Retinal pigment epithelial cell (primary cell): ENCODE measurements at places on chromosomes 13 and 19.

DNA sequence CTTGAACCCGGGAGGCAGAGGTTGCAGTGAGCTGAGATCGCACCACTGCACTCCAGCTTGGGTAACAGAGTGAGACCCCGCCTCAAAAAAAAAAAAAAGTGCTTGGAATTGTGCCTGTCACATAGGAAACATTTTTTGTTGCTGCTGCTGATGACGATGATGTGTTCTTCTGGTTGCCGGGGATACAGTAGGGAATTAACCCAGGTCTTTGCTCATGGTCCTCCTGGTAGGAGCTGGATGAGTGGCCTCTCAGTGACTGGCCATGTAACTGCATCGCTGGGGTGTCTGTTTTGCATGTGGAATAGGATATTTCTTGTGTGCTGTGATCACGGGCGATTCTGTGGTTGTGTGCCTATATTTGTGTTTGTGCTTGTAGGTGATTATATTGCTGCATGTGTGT, 4.7 kb upstream of the CNFN start:
- DNase-seq: no peak

DNA sequence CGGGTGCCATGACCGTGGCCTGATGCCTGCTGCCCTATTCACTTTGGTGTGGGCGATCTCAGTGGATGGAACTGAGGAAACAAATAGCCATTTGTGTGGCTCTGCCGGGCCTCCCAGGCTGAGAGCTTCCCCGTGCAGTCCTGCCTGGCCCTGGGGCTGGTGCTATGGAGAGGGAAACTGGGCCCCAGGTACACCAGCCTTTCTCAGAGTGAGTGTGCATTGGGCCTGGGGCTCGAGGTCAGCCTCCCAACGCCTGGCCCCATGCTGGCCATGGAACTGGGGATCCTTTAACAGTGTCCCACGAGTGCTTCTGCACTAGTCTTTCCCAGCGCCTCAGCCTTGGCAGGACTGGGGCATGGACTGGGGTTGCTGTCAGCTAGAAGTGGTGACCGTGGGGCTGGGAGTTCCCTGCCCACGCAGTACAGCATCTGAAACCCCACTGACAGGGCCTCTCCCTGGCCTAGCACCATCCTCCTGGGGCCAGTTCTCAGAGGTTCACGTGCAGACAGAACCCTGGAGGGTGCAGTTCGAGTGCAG, 10.5 kb downstream of the PLEKHF1 start:
- no peak for DNase-seq

GRCh38 chr19:56699552-56699951, 28.0 kb upstream of the ZNF835 start:
- no peak for DNase-seq

DNA sequence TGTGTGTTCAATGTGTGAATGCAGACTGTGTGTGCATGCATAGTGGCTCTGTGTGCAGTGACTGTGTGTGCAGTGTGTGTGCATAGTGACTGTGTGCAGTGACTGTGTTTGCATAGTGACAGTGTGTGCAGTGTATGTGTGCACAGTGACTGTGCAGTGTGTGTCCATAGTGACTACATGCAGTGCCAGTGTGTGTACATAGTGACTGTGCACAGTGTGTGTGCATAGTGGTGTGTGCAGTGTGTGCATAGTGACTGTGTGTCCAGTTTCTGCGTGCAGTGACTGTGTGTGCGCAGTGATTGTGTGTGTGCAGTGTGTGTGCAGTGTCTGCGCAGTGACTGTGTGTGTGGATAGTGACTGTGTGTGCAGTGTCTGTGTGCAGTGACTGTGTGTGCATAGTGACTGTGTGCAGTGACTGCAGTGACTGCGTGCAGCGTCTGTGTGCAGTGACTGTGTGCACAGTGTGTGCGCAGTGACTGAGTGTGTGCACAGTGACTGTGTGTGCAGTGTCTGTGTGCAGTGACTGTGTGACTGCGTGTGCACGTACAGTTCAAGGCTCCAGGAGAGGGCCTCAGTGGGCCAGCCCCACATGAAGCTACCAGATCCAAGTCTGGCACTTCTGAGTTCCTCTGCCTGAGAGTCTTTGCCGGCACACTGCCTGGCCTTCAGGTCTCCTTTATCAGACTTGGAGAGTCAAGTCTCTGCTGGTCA, 90.3 kb downstream of the IER2 start:
- DNase-seq: no peak

DNA sequence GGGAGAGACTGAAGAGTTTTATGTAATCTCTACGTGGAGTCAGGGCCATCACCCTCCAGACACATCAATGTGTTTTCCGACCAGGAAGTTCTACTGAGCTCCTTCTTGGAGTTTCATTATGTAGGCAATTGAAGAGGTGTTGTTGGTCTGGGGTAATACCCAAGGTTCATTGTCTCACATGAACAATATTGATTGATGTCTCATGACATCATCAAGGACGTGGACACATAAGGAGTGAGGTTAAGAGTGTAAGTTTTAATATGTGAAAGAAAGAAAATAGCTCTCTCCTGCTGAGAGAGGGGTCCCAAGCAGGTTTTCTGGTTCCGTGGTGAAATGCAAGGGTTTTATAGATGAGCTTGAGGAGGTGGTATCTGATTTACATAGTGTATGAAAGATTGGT, 280.7 kb upstream of the MIR17HG start:
- no peak for DNase-seq

- no peak for DNase-seq
Observed at GRCh38 chr19:1086613-1087012, 8.6 kb downstream of the POLR2E start.

GRCh38 chr13:71291842-71292146, 575.2 kb downstream of the DACH1 start:
- no peak for DNase-seq

DNA sequence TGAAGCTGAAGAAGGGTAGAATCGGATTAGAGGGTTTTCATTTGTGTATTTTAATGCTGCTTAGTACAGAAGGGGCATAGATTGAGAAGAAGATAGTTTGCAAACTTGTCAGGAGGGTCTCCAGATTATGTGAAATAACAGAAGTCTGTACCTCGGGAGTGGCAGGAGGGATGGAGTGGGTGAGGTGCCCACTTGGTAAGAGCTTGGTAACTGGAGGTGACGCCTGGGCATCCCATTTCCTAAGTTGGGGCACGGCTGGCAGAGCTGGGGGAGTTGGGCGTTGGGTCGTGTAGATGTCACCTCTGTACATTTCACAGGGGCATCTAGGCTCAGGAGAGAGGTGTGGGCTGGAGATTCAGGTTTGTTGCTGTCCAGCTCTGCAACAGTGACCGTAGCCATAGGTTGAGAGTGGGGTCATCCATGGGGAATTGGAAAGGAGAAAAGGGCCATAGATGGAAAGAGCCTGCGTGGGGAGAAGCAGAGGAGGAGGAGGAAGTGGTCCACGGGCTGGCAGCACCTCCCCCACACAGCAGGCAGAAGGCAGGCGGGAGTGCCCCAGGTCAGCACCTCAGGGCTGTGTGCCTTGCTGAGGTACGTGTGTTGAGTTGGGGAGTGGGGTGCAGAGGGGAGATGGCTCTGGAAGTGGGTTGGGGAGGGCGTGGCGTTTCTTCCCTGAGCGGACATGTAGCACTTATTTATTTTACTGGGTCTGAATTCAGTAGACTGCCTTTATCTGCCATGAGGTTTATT, 31.2 kb downstream of the MPHOSPH8 start:
- DNase-seq: no peak

- no peak for DNase-seq
Observed at GRCh38 chr13:110882972-110883371, 31.9 kb downstream of the ANKRD10 start.

GRCh38 chr19:17049711-17050280, 23.2 kb upstream of the CPAMD8 start:
- DNase-seq: peak; percentile 31

DNA sequence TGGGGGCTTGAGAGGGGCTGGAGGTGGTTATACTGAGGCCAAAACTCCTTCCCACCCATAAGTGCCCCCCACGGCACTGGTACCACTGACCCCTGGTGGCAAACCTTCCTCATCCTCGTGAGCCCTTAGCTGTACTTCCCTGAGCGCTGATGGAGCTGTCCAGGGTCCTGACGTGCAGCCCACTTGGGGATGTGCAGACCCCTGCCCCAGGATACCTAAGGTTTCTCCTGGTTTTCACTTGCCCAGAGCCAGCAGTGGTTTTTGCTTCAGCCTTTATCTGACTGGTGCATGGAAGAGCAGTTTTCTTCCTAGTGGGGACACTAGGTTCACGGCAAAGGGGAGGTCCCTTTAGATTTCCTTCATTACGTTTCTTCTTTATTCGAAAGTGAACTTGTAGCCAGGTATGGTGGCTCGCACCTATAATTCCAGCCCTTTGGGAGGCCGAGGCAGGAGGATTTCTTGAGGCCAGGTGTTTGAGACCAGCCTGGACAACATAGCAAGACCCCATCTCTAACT, 28.7 kb upstream of the KCTD15 start:
- no peak for DNase-seq

GRCh38 chr19:50693064-50693975, 26.3 kb downstream of the SHANK1 start:
- DNase-seq: no peak

DNA sequence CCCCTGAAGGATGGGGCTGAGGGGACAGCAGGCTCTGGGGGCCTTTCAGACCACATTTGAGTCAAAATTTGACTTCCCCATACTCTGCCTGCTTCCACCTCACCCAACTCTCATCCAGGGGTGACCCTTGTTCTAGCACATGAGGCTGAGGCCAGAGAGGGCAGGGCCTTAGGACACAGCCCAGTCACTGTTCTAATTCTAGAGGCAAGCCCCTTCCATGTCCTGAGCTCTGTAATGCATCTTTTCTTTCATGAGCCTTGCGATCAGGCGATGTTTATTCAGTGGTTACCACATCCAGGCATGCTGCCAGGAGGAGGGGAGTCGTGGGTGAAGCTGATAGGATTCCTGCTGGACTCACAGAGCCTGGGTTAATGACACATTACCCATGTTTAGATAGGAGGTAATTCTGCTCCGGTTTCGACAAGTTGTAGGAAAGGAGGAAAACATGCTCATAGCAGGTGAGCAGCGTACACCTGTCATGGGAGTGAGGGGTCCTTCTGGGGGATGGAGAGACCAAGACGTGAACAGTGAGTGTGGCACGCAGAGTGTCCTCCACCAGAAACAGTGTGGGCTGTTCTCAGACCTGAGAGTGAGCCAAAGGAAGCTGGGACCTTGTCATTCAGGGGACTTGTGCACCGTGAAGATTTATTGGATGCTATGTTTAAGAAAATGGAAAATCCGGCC, 9.3 kb downstream of the RPS9 start:
- peak; percentile 92 for DNase-seq

DNA sequence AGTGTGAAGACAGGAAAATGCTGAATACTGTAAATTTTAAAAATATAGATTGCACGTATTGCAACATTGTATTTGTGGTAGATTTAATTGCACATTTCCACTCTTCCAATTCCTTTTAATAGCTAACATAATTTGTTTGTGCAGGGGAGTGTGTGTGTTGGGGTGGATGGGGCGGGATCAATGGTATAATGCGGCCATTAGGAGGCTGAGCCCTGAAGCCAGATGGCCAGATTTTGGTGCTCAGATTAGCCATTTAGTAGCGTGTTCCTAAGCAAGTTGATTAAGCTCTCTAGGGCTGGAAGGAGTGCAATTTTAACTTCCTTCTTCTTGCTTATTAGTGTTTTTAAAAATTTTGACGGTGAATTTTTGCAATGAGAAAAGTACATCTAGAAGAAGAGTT, 5.8 kb downstream of the OXGR1 start:
- DNase-seq: no peak

DNA sequence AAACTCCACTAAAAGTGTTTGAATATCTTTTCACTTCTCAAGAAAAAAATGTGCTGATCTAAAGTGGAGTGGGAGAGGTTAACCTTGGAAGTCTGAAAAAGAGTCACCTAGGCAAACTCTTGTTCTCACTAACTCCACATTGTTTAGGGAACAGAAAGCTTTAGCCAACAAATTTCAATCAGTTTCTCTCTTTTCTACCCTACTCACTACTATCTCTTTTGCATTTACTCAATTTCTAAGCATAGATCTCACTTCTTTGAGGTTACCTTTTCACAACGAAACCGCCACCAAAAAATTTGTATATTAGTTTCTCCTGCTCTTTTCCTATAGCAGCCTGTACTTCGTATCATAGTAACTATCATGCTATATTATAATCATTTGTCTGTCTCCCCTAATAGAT, 6.3 kb downstream of the NHLRC3 start:
- no peak for DNase-seq

GRCh38 chr13:98157188-98157587, 14.3 kb downstream of the FARP1 start:
- no peak for DNase-seq

DNA sequence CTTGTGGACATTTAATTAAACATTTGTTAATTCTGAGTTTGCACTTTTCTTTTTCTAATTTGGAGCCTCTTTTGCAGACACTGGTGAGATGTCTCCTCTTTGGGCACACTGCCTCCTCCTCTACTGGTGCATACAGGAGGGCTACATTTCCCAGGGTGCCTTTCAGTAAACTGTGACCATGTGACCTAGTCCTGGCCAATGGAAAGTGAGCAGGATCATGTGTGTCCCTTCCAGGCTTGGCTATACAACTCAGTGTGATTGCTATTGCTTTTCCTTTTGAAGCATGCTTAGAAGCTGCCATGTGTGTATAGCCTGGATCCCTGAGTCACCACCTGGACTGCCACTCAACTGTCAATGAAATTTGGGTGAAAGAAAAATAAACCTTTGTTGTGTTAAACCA, 4.5 kb downstream of the IZUMO2 start:
- no peak for DNase-seq

- no peak for DNase-seq
Observed at GRCh38 chr13:93956426-93956825, 523.1 kb downstream of the DCT start.

- no peak for DNase-seq
Observed at GRCh38 chr13:99600318-99600717, 99.0 kb downstream of the TM9SF2 start.

- DNase-seq: no peak
Observed at GRCh38 chr13:70889163-70889562, 780.9 kb upstream of the KLHL1 start.

- DNase-seq: no peak
Observed at GRCh38 chr13:112726016-112726767, 36.4 kb downstream of the ATP11A start.

DNA sequence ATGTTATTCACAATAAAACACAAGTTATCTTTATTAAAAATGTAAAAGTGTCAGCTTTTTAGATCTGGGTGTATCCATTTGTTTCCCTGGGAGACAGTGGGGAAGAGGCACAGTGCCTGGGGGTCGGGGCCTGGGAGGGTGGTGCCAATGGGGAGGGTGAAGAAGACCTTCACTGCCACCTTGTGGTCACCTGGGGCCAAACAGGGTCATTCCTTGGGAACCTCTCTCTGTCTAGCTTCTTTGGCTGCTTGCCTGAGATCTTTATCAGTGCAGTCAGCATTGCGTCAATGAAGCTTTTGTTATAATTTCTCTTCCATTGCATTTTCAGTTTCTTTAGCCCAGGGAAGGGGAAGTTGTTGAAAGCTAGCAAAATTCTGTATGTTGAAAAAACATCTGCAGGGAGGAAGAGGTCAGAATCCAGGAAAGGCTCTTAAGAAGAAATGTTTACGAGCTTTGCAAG, 39.1 kb downstream of the PCDH8 start:
- DNase-seq: peak; percentile 68

DNA sequence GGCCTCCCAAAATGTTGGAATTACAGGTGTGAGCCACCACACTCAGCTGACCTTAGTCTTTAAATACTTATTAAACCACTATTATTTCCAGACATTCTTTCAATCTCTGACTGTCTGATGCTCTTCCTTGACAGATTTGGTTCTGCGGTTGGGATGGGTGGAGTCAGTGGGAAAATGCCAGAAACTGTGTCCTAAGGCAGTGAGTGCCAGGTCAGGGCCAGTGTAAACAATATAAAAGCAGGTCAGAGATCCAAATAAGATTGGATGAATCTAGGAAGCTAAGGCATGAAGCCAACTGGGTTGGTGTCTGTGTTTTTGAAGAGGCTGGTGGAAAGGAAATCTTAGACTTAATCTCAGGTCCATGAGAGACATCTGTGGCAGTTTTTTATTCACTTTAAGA, 74.7 kb downstream of the KLF5 start:
- no peak for DNase-seq
